ENCODE measurements at places on chromosomes 16 and 17.

GRCh38 chr16:71515026-71515425 is 11.2 kb upstream of the CHST4 start:
- DNase-seq, result no peak

GRCh38 chr16:74888888-74889287 is 96.0 kb downstream of the WDR59 start:
- no peak for DNase-seq

- no peak for DNase-seq
Observed at GRCh38 chr17:58611331-58611730, 80.5 kb downstream of the TEX14 start.

GRCh38 chr16:28863929-28864793 is 518 bp downstream of the SH2B1 start:
- DNase-seq, result no peak

DNA sequence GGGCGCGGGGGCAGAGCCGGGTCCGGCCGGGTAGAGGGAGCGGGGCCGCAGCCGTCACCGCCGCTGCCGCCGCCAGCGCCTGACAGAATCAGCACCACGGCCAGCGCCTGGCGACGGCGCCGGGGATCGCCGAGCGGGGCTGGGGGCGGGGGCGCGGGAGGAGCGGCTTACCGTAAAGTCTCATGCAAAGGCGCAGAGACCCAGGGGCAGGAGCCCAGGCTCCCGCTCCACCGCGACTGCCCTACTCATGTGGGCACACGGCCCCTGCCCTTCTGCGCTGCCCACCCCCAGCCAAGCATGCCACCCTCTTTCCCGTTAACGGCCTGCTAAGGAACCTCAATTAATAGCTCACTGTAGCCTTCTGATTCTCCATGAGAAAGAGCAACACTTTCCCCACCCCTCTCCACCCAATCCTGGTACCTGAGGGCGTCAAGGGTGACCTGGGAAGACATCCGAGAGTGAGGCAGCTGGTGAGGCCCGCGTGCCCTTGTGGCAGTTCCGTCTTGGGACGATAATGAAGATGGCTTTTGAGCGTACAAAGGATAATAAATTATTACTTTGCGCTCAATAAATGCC is at the start of gene SEZ6:
Gene SEZ6, minus strand, starts transcription at position 98 of the 576 bp plus-strand sequence. CDS start 164 bp downstream, outside the sequence.
- peak; percentile 44 for DNase-seq

GRCh38 chr17:49218941-49219913 is 8.7 kb downstream of the ABI3 start:
- DNase-seq, result peak; percentile 32

DNA sequence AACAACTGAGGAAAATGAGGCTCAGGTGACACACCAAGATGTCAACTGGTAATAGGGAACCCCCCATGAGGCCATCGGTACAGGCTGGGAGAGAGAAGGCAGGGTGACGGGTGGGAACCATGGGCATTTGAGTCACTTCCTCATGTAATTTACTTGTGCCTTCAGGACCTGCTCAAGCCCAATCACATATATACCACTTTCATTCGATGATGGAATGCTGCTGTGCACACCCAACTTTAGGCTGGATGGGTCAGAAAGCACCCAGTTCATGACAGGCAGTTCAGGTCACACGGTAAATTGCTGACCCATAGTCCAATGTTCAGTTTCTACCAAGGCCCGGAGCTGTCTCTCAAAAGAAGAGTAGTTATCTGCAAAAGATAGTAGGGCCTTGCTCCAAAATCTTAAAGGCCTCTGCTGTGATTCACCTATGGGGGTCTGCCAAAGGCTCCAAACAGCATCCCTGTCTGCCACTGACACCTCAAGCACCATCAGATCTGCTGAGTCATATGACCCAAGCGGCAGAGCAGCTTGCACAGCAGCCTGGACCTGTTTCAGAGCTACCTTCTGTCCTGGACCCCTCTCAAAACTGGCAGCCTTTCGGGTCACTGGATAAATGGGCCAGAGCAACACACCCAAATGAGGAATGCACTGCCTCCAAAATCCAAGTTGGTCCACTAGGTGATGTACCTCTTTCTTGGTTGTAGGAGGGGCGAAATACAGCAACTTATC is 24.7 kb downstream of the ZZEF1 start:
- no peak for DNase-seq

- DNase-seq, result no peak
Observed at GRCh38 chr16:75402159-75402820, 31.0 kb downstream of the CFDP1 start.

DNA sequence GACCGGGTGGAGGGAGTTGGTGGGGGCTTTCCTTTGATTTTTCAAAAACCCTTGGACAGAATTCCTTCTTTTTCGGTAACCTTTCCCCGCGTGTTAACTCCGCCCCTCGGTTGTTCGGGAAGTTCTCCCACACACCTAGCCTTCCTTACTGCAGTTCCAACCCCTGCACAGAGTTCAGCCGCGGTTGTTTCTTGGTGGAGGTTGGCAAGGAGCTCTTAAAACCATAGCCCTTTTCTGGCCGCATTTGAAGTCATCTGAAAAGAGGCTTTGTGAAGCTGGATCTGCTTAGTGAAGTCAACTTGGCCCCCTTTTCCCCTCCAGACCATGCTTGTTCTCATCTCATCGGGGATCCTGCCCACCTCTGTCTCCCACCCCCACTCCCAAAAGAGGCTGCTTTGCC is 1.8 kb downstream of the CACNG4 start:
- DNase-seq, result no peak

GRCh38 chr17:78620099-78620498 is 42.9 kb upstream of the DNAH17 start:
- DNase-seq, result no peak

DNA sequence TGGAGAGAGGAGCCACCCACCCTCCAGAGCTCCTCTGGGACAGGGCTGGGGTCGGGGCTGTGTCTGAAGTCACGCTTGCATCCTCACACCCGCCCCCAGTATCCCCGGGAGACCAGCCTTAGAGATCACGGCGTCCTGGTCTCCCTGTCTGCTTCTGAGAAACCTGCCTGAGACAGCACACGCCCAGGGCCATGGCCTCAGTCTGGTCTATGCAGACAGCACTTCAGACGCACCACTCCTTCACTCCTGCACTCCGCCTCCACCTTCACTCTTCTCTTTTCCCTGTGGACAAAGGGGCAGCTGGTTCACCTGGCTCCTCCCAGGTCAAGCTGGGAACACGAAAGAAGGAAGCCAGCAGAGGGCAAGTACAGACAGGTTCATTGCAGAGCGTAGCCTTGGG is 248.0 kb upstream of the GSE1 start:
- no peak for DNase-seq

DNA sequence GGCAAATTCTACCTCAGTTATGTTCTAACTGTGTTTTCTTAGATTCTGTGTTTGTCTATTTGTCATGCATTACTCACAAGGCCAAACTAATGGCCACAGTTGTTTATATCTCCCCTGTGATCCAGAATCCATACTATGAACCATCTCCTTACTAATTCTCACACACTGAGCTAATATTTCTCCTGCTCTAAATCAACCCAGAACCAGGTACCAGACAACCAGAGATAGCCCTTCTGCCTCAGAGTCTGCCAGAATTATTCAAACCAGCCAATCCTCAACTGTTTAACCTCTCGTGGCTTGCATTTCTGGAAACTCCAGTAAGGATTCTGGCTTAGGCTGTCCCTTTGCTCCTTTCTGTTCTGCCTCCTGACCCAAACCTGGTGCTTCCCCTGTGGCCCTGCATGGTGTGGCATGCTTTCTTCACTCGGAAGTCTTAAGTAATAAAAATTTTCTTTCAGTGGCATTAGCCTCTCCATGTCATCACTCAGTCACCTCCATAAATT is 59.4 kb downstream of the EFCAB5 start:
- DNase-seq, result no peak

- DNase-seq, result no peak
Observed at GRCh38 chr17:72826602-72827001, 265.9 kb downstream of the SLC39A11 start.

DNA sequence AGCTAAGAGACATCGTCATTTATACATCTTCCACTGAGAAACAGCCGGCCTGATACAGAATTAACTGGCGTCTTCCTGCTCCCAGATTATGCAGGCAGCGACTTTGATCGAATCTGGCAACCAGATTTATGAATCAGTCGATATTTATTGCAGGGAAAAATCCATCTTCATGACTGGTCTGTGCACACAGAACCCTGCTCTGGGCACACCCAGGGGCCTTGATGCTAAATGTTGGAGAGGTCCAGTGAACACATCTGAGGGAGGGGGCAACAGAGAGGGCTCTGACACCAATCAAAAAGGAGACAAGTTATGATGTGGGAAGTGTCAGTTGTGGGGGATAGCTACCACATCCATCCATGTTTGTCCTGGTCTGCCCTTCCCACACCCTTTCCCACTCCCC is 102.9 kb downstream of the TMEM132E start:
- no peak for DNase-seq

GRCh38 chr17:59365383-59365981 is 34.0 kb downstream of the YPEL2 start:
- DNase-seq, result peak; percentile 21

DNA sequence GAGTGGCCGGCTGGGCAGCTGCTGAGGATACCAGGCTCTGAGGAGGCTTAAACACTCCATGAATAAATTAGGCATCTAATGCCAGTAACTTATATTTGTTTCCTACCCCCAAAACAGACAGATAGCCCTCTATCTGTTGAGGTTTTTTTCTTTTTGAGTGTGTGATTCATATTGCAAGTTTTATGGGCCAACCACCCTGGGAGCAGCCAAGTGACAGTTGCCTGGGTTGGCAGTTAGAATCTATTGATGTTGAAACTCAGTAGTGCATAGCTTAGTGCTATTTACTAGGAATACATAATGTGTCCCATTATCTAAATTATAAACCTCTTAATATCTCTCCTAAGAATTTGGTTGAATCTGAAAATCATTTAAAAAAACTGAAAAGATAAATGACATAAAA is 397.4 kb downstream of the CA10 start:
- DNase-seq, result no peak

GRCh38 chr16:13414154-13414553 is 505.8 kb upstream of the ERCC4 start:
- no peak for DNase-seq

GRCh38 chr17:66836063-66837005 is 1.4 kb downstream of the CACNG5 start:
- DNase-seq, result no peak

DNA sequence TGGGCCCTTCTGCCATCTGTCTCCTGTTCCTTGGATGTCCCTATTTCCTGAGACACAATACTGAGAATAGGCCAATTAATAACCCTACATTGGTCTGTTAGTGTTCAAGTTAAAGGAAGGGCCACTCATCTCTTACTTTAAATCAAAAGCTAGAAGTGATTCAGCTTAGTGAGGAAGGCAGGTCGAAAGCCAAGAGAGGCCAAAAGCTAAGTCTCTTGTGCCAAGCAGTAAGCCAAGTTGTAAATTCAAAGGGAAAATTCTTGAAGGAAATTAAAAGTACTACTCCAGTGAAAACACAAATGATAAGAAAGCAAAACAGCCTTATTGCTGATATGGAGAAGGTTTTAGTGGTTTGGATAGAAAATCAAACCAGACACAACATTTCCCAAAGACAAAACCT is 28.8 kb downstream of the ANKFN1 start:
- DNase-seq, result no peak

- no peak for DNase-seq
Observed at GRCh38 chr16:69270395-69270794, 40.8 kb upstream of the VPS4A start.

GRCh38 chr17:63039899-63040602 is 74.0 kb downstream of the TANC2 start:
- DNase-seq, result no peak

- no peak for DNase-seq
Observed at GRCh38 chr16:27324851-27325301, 11.1 kb downstream of the IL4R start.

- peak; percentile 90 for DNase-seq
Observed at GRCh38 chr16:46830902-46831647, at the start of gene C16orf87. Gene C16orf87 (minus strand): TSS chr16:46831180. CDS start chr16:46831149, 31 bp downstream.

DNA sequence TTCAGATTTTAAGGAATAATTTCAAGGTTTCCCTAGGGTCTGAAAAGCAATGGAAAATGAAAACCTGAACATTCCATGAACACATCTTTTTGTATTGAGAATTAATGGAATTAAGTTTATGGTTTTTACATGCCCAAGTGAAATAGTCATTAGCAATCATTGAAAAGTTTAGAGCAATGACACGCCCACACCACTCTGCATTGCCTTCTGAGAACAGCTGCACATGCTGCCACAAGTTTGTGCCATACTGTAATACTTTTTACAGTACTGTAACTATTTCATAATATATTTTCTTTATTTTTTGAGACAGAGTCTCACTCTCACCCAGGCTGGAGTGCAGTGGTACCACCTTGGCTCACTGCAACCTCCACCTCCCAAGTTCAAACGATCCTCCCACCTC is 345.2 kb upstream of the PMFBP1 start:
- no peak for DNase-seq

GRCh38 chr17:17684906-17685774 is 3.9 kb downstream of the RAI1 start:
- DNase-seq, result no peak

DNA sequence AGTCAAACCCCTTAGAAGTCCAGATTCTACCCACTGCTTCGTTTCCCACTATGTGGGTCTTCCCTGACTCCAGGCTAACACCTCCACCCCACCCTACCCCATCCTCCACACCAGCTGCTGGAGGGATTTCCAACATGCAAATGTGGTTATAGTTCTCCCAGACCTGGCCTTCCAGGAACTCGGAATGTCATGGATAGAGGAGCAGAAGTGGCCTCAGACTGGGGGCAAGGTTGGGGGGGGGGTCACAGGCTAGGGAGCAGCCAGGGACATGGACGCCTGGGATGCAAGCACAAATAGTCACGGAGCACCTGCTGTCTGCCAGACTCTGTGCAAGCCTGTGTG is 2.0 kb downstream of the CAMKK1 start:
- DNase-seq, result no peak

DNA sequence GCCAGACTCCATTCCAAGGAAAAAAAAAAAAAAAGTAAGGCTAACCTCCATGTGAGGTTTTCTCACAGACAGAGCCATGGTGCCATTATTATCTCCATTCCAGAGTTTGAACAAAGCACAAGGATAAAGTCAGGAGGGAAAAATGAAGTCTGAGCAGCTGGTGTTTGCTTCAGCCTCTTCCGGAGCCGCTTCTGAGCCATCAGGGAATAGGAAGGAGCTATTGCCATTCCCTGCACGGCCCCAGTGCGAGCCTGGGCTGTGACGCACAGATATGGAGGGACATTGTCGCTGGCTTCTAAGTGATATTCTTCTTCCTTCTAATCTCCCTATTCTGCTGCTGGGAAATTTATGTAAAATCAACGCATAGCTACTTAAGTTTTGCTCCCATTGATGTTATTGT is 69.5 kb upstream of the PIRT start:
- no peak for DNase-seq

- no peak for DNase-seq
Observed at GRCh38 chr16:27726621-27727261, 176.8 kb downstream of the KATNIP start.

DNA sequence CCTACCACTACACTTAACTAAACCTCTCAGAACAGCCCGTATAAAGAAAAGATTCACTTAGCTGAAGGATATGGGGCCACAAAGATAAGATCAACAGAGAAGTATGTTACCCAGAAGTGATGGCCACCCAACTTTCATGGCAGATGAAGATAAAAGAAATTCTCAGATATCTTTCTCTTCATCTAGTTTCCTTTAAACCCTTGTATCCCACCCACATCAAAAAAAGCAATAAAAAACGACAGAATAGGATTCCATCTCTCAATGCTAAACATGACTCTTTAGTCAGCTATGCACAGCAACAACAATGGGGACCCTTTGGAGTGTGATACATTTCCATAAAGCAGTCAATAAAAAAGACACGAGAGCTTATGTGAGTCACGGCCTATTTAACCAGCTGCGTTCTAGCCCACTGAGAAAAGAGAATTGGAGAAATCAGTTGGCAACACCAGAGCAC is 86.6 kb downstream of the SNX11 start:
- DNase-seq, result no peak

GRCh38 chr17:44862278-44862914 is 14.7 kb downstream of the HIGD1B start:
- no peak for DNase-seq

Measured in activated CD4-positive, alpha-beta T cell treated with anti-CD3 and anti-CD28 coated beads for 4 hours (primary cell).